Left ventricle myocardium superior (tissue), 1 donor: ENCODE measurements at places on chromosomes 13 and 19.

- DNase-seq, result no peak
Measured at GRCh38 chr13:103931885-103932284, 865.7 kb upstream of the SLC10A2 start.

DNA sequence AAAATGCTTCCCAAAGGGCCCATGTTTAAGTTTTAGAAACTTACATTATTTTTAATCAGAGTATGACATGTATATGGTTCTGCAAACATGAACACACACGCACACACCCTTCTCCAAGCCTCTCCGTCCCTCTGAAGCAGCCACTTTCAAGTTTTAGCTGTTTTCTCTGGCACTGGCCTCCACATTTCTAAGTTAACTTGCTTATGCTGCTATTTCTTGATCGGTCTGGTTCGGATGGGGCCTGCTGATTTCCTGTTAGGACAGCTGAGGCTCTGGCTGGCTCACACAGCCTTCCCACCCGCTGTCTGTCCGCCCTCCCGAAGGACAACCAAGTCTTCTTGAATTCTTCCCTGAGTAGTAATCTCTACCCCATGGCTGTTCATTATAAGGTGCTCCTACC lies 4.4 kb downstream of the SPC24 start:
- DNase-seq, result peak; percentile 58

- DNase-seq, result no peak
Measured at GRCh38 chr19:51766461-51766860, 5.5 kb downstream of the FPR2 start.

- no peak for DNase-seq
Measured at GRCh38 chr19:30896554-30896953, 452.7 kb downstream of the TSHZ3 start.

GRCh38 chr19:6253954-6254733 lies 25.6 kb downstream of the MLLT1 start:
- no peak for DNase-seq
